ENCODE measurements at places on chromosomes 5 and 9.

DNA sequence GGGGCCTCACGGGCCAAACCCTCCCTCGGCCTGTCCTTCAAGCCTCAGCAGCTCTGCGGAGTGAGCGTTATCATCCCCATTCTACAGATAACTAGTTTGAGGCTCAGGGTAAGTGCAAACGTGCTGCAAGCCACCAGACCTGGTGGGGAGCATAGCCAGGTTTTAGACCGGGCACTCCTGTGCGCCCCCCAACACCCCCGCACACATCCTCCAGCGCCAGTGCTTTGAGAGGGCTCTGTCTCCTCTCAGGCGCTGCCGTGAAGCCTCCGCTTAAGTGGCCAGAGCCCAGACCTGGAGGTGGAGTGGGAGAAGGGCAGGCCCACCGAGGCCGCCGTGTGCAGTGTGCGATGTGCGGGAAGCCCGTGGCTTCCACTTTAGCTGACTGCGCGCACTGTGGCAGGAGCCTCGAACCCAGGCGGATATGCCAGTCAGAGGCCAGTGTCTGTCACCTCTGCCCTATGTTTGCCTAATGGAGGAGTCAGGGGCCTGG is 1.6 kb upstream of the MGAT1 start:
- DNase-seq, result no peak

DNA sequence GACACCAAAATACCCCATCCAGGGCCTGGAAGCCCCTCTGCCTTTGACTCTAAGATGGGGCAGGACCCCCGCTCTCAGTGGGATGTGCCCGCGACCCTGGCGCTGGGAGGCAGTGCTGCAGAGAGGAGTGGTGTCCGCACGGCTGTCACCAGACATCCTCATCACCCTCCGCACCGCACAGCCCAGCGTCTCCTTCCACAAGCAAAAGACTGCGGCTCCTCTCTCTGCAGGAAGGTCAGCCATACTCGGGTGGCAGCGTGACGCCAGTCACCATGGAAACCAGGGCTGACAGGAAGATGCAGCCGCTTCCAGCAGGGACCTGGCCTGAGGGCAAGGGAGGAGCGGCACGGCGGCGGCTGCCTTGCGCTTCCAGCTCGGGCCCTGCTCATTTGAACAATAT is 17.1 kb upstream of the SLC6A3 start:
- DNase-seq, result no peak

DNA sequence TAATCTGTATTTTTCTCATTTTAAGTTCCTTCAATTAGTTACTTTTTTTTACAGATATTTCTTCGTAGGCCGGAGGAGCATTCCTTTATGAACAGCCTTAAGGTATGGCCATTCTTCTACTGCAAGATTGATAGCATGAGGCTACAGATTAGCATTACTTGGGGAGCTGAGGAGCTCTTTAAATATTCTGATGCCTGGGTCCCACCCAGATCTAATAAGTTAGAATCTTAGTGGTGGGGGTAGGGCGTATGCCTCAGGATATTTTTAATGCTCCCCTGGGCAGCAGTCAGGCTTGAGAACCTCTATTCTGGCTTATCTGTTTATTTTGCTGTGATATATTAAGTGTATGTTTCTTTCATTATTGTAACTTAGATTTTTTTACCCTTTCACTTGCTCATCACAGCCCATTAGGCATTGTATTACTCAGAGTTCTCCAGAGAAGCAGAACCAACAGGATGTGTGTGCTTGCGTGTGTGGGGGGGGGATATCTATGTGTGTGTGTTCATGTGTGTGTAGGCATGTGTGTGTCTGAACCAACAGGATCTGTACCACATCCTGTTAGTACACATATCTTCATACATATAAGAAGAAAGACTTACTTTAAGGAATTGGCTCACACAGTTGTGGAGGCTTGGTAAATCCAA is 91.8 kb upstream of the MTAP start:
- no peak for DNase-seq

DNA sequence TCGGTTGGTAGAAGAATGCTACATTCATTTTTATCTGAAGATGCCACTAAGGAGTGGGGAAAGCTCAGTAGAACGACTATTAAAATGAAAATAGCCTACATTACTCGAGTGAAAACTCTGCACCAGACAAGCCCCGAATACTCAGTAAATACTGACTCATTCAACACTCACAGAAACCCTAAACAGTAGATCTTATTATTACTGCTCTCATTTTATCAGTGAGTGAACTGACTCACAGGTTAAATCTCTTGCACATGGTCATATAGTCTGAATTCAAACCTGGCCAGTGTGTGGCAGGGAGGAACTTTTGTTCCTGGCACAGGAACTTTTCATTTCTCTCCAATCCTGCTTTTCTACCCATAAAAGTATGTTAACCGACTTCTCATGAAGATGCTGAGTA is 9.6 kb upstream of the PAPPA start:
- DNase-seq, result no peak

GRCh38 chr5:170738840-170739239 is 44.7 kb upstream of the GABRP start:
- no peak for DNase-seq

GRCh38 chr5:134581241-134581981 is 51.2 kb downstream of the SAR1B start:
- no peak for DNase-seq

DNA sequence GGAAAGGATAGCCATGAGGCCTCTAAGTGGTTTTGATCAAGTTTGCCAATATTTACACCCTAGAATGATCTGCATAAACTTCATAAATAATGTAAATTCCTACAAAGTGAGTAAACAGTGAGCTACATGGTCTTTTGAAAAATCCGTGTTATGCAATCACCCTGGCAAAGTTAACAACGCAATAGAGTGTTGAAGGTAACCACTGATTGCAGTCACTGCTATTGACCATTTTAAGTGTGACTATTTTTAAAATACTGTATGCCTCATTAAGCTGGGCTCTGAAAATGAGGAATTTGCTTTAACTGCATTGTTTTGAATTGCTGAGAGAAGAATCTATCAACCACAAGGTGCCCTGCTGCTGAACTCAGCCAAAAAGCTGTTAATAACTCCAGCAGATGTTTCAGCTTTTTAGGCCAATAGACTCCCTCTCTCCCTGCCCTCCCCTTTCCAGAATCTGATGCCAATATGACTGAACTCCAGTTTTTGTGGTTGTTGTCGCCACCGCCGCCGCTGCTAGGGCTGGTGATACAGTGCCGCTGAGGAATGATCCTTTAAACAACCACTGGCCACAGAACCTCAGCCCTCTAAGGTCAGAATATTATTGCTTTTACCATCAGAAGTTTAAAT is 35.3 kb upstream of the SMARCA2 start:
- DNase-seq, result no peak

GRCh38 chr9:81656004-81656403 is 33.3 kb downstream of the TLE1 start:
- peak; percentile 70 for DNase-seq

- DNase-seq, result no peak
These were observed 99.3 kb downstream of the SLIT3 start for GRCh38 chr5:169201597-169201996.

DNA sequence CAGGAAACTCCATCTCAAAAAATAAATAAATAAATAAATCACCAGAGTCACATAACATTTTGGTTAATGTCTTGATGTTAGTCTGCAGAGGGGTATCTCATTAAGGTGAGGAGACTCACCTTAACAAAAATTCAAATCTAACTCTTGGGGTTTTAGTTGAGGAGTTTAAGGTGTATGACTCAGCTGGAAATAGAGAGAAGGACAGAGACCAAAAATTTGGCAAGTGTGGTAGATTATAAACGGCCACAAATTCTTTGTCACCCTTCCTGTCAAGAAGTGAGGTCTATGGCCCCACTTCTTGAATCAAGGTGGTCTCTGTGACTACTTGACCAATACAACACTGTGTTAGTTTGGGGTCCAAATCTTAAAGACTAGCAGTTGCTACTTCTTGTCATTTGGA is 60.8 kb downstream of the TTC39B start:
- no peak for DNase-seq

DNA sequence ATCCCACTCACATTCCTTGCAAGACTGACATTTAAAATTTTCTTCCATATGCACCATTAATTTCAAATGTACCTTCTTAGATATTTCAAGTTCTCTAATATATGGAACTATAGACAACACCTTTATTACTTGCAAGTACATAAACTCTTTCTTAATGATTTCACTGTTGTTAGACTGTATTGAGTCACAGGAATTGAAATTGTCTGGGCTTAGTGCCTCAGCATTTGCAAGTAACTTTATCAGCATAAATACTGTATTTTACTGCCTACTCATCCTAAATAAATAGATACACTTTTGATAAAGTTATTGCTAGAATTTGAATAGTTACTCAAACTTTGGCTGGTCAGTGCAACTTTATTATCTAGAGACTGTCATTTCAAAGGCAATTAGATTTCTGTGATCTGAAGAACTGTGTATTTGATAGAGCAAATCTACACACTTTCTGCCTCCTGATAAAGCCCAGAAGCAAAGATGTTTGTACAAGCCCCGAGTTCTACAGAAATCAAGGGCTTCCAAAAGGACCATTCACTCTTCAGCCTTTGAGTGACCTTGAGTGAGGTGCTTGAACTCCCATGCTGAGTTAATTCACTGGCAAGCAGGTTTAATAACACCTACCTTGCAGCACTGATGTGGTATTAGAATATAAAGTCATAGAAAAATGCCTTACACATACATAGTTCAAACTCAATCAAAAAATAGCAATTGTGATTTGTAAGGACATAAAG is 91.6 kb downstream of the COX7C start:
- DNase-seq, result no peak

GRCh38 chr5:61307611-61308010 is 24.4 kb upstream of the ZSWIM6 start:
- no peak for DNase-seq

DNA sequence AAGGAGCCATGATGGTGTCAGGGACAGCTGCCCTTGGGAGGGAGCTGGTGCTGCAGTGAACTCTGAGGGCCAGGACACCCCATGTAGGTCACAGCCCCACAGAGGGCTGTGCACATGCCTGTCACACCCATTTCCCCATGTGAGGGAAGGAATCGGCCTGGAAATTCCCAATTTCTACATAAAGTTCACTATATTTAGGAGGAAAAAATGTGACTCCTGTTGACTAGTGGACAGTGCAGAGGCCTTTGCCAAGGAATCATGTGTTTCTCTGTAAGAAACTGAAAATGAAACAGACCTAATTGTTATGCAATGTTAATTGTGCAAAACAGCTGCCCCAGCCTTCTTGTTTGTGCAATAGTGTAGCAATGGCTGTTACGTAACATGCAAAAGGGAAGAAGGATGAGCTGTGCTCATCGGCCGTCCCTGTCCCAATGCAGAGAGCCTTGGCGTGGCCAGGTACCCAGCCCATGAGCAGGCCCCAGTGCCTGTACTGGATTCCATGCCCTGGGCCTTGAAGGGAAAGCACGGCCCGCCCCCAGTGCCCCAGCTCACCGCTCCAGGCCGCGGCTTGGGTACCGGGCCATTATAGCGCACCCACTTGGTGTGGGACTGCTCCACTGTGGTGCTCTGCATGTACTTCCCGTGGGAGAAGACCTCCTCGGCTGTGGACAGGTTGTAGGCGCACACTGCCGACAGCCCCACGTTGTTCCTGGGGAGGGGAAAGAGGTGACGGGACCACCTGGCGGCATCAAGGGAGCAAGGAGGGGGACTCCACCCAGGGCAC is 70.0 kb downstream of the SECISBP2 start:
- DNase-seq, result no peak

GRCh38 chr5:17326600-17327037 is 109.2 kb downstream of the BASP1 start:
- no peak for DNase-seq

DNA sequence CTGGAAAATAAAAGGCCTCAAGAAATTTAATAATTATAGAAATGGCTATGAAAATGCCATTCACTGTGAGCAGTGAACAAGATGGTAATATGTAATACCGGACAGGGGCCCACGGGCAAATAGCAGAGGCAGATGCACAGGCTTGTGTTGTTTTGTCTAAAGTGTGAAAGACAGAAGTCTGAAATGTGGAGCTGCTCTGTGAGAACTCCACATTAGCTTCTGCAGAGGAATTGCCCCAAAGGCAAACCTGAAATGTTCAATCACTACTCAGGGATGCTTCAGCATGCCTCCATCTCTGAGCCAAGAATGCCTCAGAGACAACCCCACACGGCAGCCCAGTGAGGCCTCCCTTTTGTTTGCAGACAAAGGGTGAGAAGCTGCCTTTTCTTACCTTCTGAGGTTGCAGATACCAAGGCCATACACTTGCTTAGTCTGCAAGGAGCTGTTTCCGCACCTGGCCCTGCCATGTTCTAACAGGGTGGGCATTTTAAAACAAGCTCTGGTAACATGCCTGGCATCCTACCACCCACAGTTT is 124.3 kb upstream of the CXCL14 start:
- DNase-seq, result no peak

- DNase-seq, result no peak
These were observed 55.3 kb upstream of the SARDH start for GRCh38 chr9:133793471-133793870.

DNA sequence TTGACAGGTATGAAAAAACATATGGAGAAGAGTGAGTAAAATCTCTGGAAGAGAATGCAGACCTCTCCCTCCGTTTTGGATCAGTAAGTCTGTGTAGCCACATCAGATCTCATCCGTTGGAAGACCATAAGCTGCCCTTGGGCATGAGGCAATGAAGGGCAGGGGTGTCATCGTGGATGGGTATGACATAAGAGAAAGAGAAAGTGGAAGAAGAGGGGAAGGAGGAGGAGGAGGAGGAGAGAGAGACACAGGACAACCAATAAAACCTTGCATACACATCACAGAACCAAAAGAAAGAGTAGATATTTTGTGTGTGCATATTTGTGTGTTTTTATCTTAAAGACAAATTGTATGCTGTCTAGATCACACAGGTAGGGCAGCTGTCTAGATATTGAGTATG is 50.7 kb downstream of the PRRC1 start:
- no peak for DNase-seq

DNA sequence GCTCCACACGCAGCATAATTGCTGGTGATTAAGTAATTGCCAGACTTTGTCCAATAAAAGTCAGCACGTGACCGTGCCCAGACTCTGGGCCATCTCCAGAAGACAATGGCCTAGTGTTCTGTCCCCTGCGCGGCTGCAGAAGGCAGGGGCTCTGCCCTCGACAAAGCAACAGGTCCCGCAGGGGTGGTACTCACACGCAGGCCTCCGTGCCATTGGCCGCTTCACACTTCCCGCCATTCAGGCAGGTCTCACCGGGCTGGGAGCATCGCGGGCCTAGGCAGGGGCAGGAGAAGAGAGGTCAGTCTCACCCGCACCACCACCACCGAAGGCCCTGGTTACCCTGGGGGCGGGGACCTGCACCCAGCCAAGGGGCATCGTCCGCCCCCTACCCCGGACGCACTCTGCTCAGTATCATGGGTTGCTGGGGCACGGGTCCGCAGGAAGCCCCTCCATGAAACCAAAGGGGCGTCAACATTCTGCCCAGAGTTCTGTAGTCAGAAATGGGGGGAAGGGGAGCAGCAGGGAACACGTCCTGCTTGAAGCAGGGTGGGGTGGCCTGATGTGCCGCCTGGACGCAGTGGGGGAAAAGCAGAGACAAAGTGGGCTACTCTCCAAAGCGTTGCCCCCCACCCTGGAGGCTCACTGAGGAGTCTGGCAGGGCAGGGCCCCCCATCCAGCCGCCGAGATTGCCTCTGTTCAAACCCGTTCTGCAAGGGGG is 1.9 kb downstream of the NOTCH1 start:
- DNase-seq, result no peak
